ENCODE measurements at places on chromosomes 16 and 17.

GRCh38 chr16:4802659-4803287 is 340 bp upstream of the ROGDI start:
- peak; percentile 95 for DNase-seq

- no peak for DNase-seq
Observed at GRCh38 chr17:17911001-17911613, 61.1 kb downstream of the TOM1L2 start.

- no peak for DNase-seq
Observed at GRCh38 chr17:8928347-8928746, 37.2 kb downstream of the PIK3R5 start.

- no peak for DNase-seq
Observed at GRCh38 chr17:47696717-47697642, 3.0 kb downstream of the TBKBP1 start.

- peak; percentile 96 for DNase-seq
Observed at GRCh38 chr17:68512247-68512959, at the start of gene PRKAR1A. Gene PRKAR1A, plus strand, starts transcription at chr17:68512430. Its CDS starts 2,970 bp downstream, at chr17:68515400.

GRCh38 chr16:76241755-76242154 is 35.4 kb upstream of the CNTNAP4 start:
- DNase-seq = no peak
